ENCODE measurements at places on chromosomes 1 and 21. TPM values are rescaled to one million over a fixed set of nuclear protein-coding genes. Genes with fewer than 3 reads are reported as not detected.

GRCh38 chr21:43754948-43755781 is 20.9 kb downstream of the CSTB start:
- DNase-seq, result no peak

GRCh38 chr1:118983558-118984041 is 4.5 kb downstream of the TBX15 start:
- DNase-seq, result no peak

- DNase-seq, result no peak
Measured at GRCh38 chr1:88291611-88292354, 392.3 kb upstream of the PKN2 start.

GRCh38 chr21:38979271-38980121 is 173.8 kb downstream of the ETS2 start:
- DNase-seq, result no peak

- no peak for DNase-seq
Measured at GRCh38 chr21:32814528-32814927, 43.0 kb upstream of the PAXBP1 start.

DNA sequence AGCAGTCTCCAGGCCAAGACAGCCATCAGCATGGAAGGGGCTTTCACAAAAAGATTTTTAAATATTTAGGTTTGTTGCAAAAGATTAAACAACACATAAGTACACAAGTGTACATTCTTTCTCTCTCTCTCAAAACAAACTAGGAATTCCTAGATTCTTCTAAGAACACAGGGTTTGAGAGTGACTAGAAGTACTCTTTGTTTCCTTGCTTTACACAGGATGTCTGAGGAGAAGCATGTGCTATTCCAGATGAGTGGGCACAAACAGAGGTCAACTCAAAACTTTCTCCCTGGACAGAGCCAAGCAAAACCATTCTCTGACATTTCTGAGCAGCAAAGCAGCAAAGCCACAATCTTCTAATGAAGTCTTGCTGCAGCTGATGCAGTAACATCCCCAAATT is 210.6 kb upstream of the HOOK1 start:
- DNase-seq, result no peak

DNA sequence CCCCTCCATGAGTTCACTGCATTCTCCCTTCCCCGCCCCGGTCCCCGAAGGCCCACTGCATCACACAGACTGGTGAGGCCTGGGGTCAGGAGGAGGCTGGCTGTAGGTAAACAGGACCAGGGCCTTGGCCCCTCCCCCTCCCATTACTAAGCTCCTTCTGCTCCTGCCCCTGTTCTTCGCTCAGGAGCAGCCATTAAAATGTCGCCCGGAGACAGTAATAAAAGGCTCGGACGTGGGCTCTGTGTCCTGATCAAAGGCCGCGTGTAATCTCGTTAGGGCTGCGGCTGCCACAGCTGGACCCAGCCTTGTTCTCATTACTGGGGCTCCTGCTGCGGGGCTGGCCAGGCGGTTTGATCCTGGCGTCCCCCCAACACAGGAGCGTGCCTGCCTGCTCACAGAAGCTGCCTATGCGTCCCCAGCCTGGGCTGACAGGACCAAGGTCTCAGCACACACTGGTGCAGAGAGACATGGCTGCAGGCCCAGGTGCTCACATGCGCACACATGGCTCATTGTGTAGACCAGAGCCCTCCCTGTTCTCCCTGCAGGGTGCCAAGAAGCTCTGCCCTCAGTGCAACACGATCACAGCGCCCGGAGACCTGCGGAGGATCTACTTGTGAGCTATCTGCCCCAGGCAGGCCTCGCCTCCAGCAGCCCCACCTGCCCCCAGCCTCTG is 24.0 kb downstream of the TMEM53 start:
- no peak for DNase-seq

GRCh38 chr1:187390215-187390818 is 561.6 kb downstream of the PLA2G4A start:
- DNase-seq, result no peak

GRCh38 chr1:198598796-198599321 is 40.0 kb upstream of the PTPRC start:
- no peak for DNase-seq

- DNase-seq, result no peak
Measured at GRCh38 chr1:3321559-3322449, 132.7 kb upstream of the ARHGEF16 start.

DNA sequence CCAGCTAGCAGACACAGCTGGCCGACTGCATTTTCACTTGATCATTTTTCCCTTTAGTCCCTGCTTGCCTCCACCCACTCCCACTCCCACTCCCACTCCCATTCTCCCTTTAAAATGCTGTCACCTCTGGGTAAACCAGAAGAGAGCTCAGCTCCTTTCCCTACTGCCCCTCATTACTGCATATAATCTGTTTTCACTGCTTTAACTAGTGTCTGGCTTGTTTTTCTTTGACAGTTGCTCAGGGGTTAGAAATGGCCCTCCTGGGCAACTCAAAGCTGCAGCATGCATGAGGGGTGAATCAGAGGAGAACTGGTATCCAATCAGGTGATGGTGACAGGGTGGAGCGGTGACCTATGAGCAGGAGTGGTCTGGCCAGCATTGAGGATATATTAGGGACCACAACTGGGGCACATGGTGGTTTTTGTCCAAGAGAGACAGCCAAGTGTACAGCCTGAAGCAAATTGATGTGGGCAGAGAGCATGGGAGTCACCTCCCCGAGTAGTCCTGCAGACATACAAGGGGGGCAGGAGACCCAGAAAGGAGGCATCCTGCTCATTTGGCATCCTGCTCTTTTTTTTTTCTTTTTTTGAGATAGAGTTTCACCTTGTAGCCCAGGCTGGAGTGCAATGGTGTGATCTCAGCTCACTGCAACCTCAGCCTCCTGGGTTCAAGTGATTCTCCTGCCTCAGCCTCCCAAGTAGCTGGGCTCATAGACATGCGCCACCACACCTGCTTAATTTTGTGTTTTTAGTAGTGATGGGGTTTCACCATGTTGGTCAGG is 42.6 kb upstream of the SRSF10 start:
- peak; percentile 90 for DNase-seq

GRCh38 chr1:67214420-67215174 is 48.3 kb downstream of the IL23R start:
- DNase-seq, result peak; percentile 50

- no peak for DNase-seq
Measured at GRCh38 chr1:2232916-2233438, 4.9 kb downstream of the SKI start.

DNA sequence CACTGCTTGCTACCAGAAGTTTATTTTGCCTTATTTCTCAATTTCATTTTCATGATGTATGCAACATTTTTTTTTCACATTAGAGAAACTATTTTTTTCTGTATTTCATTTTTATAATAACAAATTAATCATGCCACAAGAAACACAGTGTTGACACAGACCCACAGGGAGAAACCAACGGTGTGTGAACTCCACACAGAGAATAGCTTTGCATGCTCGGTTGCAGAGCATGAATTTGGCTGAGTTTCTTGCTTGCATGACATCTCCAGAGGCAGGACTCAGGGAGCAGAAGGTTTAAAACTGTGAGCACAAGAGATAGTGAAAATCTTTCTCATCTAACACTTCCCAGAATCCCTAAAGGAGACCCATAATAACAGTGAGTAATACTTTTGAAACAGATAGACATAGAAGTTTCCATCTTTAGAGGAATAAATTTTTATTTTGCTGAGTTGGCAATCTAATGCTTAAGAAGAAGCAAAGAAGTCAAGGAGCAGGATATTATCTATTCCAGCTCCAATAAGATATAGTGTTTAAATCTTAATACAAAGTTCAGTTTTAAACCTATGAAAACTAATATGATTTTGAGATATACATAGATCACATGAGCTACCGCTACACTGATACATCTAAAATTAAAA is 890.9 kb downstream of the MRPL39 start:
- no peak for DNase-seq

- DNase-seq, result no peak
Measured at GRCh38 chr1:181103399-181103798, 14.9 kb downstream of the IER5 start.

- DNase-seq, result no peak
Measured at GRCh38 chr21:14551741-14552140, 5.6 kb upstream of the SAMSN1 start.

DNA sequence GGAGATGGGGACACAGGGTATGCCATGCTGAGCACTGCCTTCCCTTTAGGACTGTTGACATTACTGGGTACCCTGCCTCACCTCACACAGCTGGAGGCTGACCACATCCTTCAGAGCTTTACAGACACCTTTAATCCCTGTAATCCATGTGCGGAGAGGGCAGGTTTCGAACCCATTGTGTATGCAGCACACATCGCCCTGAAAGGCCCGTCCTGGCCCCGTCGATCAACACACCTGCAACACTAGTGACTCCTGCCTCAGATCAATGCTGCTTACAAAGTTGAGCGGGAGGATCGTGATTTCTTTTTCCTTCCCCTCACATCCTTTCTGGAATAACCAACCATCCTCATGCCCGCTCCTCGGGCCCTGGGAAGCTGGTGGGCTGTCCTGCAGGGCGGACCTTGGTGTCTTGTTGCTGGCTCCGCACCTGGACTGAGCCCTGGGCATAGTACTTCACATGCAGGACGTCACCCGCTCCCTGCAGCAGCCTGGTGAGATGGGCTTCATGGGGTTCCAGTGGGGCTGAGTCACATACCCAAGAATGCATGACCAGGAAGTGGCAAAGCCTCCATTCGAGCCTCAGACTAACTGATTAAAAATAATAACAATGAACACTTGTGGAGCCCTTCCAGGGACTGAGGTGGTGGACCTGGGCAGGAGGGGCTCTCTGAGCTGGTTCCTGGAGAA is 403.6 kb downstream of the PTPRU start:
- DNase-seq, result peak; percentile 41

DNA sequence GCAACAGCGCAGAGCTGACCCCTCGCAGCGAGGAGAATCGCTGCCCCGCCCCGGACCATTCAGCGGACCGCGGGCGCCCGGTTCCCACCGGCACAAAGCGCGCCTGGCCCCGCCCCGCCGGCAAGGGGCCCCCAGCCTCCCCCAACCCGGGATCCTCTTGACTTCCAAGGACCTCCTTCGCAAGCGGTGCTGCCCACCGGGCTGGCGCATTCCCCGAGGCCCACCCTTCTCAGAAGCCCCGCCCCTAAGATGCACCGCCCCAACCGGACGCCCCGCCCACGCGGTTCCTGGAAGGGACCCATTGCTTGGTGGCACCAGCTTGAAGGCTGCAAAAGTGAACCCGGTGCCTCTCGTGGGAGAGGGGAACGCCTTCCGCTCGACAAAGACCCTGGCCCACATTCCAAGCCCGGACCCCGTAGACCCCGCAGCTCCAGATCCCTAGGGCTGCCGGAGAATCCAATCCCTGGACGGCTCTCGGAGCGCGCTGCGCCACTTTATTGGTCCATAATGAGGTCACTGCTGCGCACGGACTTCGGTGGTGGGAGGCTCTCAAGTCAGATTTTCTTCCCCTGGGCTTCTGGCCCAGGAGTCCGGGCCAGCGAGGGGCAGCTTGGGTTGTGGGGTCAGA is 2.0 kb downstream of the HES3 start:
- DNase-seq, result no peak

DNA sequence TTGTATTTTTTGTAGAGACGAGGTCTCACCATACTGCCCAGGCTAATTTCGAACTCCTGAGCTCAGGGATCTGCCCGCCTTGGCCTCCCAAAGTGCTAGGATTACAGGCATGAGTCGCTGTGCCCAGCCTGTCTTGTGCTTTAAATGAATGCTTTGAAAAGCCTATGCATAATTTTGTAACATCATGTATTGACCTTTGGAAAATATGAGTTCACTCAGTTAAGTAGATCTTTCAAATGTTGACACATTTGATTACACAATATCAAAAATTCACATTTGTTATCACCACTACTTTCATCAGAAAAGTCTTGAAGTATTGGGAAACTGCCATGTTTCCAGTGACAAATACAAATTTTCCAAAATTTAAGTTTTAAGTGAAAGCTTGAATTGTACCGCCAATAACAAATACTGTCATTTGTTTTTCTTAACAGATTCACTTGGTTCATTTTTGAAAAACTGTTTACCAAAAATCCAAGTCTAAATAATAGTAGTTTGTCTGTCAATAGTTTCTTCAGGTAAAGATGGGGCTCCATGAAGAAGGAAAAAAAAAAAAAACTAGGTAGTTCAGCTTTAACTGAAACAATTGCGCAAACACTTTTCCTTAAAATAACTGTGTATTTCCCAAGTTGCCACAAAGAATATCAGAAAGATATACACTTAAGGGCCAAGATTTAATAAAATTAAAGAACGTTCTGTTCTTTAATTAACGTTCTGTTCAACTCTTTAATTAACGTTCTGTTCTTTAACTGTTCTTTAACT is 233.2 kb upstream of the NR5A2 start:
- DNase-seq, result no peak

DNA sequence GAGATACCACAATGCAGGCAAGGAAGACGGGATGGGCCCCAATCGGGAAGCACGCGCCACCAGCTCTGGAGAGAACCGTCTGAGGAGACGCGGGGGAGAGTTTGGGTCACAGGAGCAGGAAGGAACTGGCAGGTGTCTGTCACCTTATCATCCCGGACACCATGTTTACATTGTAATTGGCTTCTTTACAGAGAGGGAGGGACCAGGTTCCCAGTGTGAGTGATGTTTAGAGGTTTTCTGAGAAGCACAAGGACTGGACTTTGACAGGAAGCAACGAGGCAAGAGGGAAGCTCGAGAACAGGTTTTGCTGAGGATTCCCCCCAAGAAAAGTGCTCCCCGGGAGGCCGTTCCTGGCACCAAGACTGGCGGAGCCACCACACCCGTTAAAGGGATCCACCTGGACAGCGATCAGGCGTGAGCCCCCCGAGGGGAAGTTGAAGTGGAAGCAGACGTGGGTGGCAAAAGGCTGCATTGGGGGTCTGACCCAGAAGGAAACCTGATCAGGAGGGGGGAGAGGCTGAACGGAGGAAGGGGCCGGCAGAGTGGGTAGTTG is 957 bp downstream of the EPS15 start:
- DNase-seq, result peak; percentile 80

GRCh38 chr1:151371370-151372057 is 991 bp downstream of the SELENBP1 start:
- DNase-seq, result peak; percentile 67

- DNase-seq, result no peak
Measured at GRCh38 chr1:230145953-230146476, 79.0 kb downstream of the GALNT2 start.

- no peak for DNase-seq
Measured at GRCh38 chr1:160550572-160551034, 27.5 kb upstream of the SLAMF6 start.

LINGO4 gene
- not detected for total RNA-seq

VWA5B1 gene
- not detected for total RNA-seq

GUCA2A gene
- 1.7 TPM for total RNA-seq

PARS2 gene
- total RNA-seq, result 6.4 TPM

LDLRAD1 gene
- total RNA-seq, result not detected

PPM1J gene
- 2.1 TPM for total RNA-seq

SLAMF1 gene
- total RNA-seq, result not detected

UBASH3A gene
- total RNA-seq, result not detected

S100A6 gene
- total RNA-seq, result 2,272 TPM

PLEKHG5 gene
- total RNA-seq, result 14.6 TPM

SNX7 gene
- total RNA-seq, result 18.8 TPM

All from HT-29 (cell line).